ENCODE measurements at places on chromosomes 3 and 15. TPM values are rescaled to one million over a fixed set of nuclear protein-coding genes. Genes with fewer than 3 reads are reported as not detected.

Gene FOXL2NB
- 0.66 TPM for total RNA-seq

Gene LDHAL6B
- not detected for total RNA-seq

Gene IMPG2
- 0.14 TPM for total RNA-seq

Gene BLM
- total RNA-seq: 17.0 TPM

Gene SLC9C1
- not detected for total RNA-seq

Gene ROBO2
- total RNA-seq: 0.66 TPM

Gene CKMT1B
- total RNA-seq: not detected

Gene FBXW12
- not detected for total RNA-seq

Gene SCG3
- not detected for total RNA-seq

Gene MCF2L2
- 0.29 TPM for total RNA-seq

Gene SEMA6D
- total RNA-seq: 25.8 TPM

Gene ATP13A5
- total RNA-seq: not detected

Gene IRAK2
- total RNA-seq: 17.9 TPM

All from placental pericyte (primary cell).